Mesangial cell (primary cell): ENCODE measurements at places on chromosomes 16 and 17. TPM values are rescaled to one million over a fixed set of nuclear protein-coding genes. Genes with fewer than 3 reads are reported as not detected.

POLR2C gene
- total RNA-seq, result 104 and 118 TPM in 2 replicates

KRTAP2-1 gene
- not detected in 2 replicates for total RNA-seq

CCT6B gene
- 0.33 and 0.38 TPM in 2 replicates for total RNA-seq

IQCK gene
- total RNA-seq, result 11.7 and 13.2 TPM in 2 replicates

FTSJ3 gene
- total RNA-seq, result 53.2 and 77.4 TPM in 2 replicates

PDILT gene
- not detected in 2 replicates for total RNA-seq

HCRT gene
- total RNA-seq, result not detected in 2 replicates

KRTAP1-5 gene
- total RNA-seq, result not detected in 2 replicates

CSF3 gene
- not detected in 2 replicates for total RNA-seq

ORAI3 gene
- 24.4 and 95.3 TPM in 2 replicates for total RNA-seq

MT1G gene
- total RNA-seq, result 93.4 TPM in 1 of 2 replicates, not detected in the other

OR1E2 gene
- not detected in 2 replicates for total RNA-seq

ENGASE gene
- 6.5 and 9.0 TPM in 2 replicates for total RNA-seq

RNF222 gene
- total RNA-seq, result not detected in 2 replicates

CES3 gene
- total RNA-seq, result under 0.01 and 0.38 TPM in 2 replicates

LGALS9C gene
- total RNA-seq, result not detected in 2 replicates

SAMD14 gene
- 5.9 and 10.9 TPM in 2 replicates for total RNA-seq

SEPTIN12 gene
- not detected in 2 replicates for total RNA-seq

CLEC3A gene
- not detected in 2 replicates for total RNA-seq

ALDH3A1 gene
- 0.33 TPM in 1 of 2 replicates, not detected in the other for total RNA-seq

CORO6 gene
- total RNA-seq, result 1.3 and 4.8 TPM in 2 replicates

SBK1 gene
- total RNA-seq, result 0.65 and 3.9 TPM in 2 replicates

MAPK7 gene
- total RNA-seq, result 12.7 and 17.1 TPM in 2 replicates

GNG13 gene
- total RNA-seq, result not detected in 2 replicates

DHRS7C gene
- total RNA-seq, result not detected in 2 replicates
